NCI-H146 (cell line): ENCODE measurements at places on chromosomes 2 and 18.

DNA sequence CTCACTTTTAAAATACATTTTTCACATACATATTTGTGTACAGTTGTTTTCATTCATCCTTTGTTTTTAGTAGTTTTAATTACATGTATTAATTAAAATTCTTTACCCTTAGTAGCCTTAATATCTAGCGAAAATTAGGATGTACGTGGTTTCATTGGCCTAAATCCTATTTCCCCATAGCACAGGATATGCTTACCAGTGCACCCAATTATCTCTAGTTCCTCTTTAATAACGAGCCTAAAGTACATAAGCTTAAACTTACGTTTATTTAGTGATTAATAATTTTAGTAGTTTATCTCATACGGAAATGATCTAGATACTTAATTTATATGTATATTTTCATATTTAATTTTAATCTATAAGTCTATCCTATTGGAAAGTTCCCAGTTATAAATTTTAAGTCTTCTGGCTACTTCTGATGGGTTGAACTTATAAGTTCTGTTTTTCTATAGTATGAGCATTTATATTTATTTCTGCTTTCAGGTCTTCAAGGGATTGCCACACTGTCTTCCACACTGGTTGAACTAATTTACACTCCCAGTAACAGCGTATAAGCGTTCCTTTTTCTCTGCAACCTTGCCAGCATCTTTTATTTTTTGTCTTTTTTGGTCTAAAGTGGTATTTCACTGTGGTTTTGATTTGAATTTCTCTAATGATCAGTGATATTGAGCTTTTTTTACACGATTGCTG lies 21.4 kb upstream of the RUFY4 start:
- no peak for DNase-seq

DNA sequence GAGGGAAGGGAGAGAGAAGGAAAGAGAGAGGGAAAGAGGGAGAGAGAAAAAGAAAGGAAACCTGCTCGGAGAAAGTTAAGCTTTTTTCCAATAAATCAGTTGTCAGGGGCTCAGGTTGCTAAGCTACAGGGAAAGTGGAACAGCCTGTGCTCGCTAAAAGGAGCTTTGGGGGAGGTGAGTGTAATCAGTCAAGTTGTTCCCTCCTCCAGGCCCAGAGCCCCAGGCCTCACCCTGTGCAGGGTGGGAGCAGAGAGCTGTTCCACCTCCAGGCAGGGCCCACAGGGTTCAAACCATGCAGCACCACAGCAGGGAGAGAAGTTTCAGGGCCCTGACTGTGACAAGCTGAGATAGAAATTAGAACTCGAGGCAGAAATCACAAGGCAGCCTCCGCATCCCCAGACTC lies 56.4 kb upstream of the PPP1CB start:
- DNase-seq = no peak

DNA sequence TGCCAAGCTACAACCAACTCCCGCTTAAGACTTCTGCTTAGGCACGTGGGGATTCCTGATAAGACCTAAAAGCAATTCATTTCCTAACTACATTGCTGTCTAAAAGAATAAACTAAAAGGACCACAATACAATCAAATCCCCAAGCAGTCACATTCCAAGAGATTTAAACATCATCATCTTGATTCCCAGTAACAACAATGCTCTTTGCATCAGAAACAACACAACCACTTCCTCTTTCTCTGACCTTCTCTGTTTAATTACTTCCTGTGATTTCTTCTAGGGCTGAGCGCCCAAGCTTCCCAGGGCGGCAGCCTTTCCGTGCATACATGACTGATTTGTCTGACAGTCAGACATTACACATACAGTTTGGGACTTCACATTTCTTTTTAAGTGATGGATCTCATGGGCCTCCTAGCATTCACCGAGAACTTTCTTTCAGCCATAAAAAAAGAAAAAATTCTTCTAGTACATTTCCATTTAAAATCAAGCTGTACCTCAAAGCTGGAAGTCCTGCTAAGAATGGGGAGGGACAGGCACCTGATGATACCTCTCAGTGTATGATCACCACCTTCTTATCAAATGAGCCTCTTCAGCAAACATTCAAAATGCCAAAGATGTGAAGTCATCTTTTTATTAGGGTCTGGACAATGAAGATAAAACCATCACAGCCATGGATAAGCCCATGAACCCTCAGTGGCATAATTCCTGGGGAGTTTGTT lies 11.5 kb downstream of the SPRED2 start:
- DNase-seq = no peak

GRCh38 chr2:57987835-57988573 lies 58.6 kb upstream of the VRK2 start:
- DNase-seq = no peak

DNA sequence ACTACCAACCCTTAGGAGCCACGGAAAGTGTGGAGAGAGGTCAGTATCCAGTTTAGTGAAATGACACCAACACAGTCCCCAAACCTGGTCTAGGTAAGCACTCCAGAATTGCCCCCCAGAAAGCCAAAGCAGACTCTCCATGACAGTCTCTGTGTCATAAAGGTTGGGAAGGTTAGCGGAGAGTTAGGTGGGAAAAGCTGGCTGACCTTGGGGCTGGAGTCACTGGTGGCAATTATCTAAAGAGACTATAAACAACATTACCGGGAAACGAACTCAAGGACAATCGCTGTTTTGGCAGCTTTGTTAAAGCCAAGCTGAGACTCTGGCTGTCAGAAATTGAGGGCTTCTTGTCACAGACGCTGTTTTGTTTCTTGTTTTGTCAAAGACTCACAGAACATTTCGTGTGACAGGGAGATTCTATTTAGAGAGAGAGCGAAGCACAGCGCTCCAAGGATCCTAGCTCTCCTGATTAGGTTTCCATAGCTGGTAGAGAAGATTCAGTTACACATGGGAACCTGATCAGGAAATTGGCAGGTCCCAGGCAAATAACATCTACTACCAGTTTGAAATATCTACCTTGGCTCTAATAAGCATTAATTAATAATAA lies 111.3 kb downstream of the LNPK start:
- no peak for DNase-seq

- peak; percentile 74 for DNase-seq
Observed at GRCh38 chr2:85504778-85505261, 34.1 kb upstream of the MAT2A start.
